ENCODE measurements at places on chromosomes 7 and 10.
A peak's percentile ranks its signal among the peaks of the same experiment; 100 is the strongest.

- H3K27me3 ChIP-seq, result no peaks in the 10 kb centered on the region
- H3K4me3 ChIP-seq, result peak overlapping the region; percentile 83
- no peak for DNase-seq
- peaks cover 18% of the 10 kb centered on the region for H3K4me1 ChIP-seq
- H3K27ac ChIP-seq, result peak overlapping the region; percentile 85
- no peaks in the 10 kb centered on the region for H3K36me3 ChIP-seq
Observed at GRCh38 chr10:5978230-5978489, 817 bp upstream of the IL15RA start.

DNA sequence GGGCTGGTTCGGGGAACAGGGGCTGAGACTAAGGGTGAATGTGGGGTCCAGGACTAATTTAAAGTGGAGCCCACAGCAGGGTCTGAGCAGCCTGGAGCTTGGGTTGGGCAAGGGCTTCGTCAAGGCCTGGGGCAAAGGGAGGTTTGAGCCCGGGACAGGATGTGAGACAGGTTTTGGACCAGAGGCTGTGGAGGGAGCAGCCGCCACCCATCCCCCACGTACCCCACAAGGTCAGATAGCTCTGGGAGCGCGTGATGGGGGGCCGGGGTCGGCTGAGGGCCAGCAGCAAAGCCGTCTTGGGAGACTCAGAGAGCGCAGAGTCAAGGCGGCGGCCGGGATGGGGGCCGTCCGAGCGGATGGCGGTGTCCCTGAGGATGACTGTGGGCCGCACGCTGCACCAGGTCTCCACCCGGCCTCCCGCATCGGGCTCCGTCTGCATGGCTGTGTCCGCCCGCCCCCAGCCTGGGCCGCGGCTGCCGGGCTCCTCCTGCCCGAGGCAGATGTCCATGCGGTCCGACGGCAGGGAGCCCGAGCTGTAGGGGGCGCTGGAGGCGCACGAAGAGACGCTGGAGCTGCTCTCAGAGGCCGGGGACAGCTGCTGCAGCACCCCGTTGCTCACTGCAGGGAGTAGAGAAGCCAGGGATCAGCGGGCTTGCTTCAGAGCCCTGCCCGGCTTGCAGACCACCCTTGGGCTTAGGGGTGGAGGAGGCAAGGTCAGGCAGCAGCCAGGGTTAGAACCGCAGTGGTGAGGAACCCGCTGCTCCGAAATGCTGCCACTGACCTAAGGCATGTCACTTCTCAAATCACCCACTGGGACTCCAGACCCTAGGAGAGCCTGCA lies 12.1 kb downstream of the PDZD7 start:
- DNase-seq, result peak; percentile 72
- H3K4me3 ChIP-seq, result peak overlapping the region; percentile 38
- no peaks in the 10 kb centered on the region for H3K27me3 ChIP-seq

DNA sequence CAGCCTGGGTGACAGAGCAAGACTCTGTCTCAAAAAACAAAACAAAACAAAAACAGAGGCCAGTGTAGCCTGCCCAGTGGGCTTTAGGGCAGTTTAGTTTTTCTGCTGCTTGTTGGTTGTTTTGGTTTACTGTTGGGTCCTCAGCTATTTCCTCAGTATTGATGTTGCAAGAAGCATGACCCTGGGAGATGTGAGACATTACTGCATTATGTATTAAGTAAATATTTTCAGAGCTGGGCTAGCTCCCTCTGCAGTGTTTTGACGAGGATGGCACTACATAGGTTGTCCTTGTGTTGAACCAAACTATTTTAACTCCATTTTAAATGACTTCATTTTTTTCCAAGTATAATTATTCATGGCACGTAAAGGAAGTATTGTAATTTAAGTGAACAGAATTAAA lies 4.8 kb downstream of the AKAP9 start:
- no peaks in the 10 kb centered on the region for H3K4me1 ChIP-seq
- no peak overlapping the region for H3K4me3 ChIP-seq
- no peaks in the 10 kb centered on the region for H3K36me3 ChIP-seq
- H3K27ac ChIP-seq, result no peak overlapping the region

- no peak for DNase-seq
- no peaks in the 10 kb centered on the region for H3K36me3 ChIP-seq
- no peaks in the 10 kb centered on the region for H3K27me3 ChIP-seq
- H3K27ac ChIP-seq, result no peak overlapping the region
Observed at GRCh38 chr7:2074691-2075090, 158.1 kb downstream of the MAD1L1 start.

DNA sequence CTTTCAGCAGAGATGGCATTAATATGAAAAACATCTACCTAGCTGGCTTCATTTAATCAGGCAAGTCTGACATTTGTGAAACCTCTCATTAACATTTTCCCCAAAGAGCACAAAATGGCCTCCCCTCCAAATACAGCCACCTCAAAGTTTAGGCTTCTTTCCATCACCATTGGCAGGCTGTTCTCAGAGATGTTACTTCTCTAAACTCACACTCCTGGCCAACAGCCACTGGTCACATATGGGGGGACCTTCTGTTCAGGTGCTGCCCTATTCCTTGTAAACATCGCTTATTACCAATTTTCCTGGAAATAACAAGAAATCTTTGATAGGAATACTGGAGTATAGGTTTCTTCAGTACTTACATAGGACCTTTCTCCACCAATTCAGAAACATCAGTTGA lies 69.5 kb downstream of the GBF1 start:
- no peak overlapping the region for H3K4me3 ChIP-seq
- H3K27ac ChIP-seq, result no peak overlapping the region
- H3K27me3 ChIP-seq, result no peaks in the 10 kb centered on the region
- peaks cover 12% of the 10 kb centered on the region for H3K4me1 ChIP-seq

DNA sequence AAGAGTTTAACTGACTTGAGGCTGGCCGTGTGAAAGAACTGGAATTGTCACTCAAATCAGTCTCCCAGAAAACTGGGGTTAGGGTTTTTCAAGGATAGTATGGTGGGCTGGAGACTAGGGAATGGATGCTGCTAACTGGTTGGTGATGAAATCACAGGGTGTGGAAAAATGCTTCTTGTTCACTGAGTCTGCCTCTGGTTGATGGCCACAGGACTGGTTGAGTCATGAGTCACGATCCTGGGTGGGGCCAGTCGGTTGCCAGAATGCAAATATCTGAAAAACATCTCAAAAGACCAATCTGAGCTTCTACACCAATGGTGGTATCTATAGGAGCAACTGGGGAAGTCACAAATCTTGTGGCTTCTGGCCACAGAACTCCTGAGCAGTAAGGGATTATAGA lies 16.3 kb upstream of the BAMBI start:
- H3K36me3 ChIP-seq, result no peaks in the 10 kb centered on the region
- no peak for DNase-seq

GRCh38 chr7:92997152-92997551 lies 120.6 kb downstream of the SAMD9 start:
- no peaks in the 10 kb centered on the region for H3K4me1 ChIP-seq
- no peak overlapping the region for H3K4me3 ChIP-seq
- no peaks in the 10 kb centered on the region for H3K27me3 ChIP-seq
- H3K27ac ChIP-seq, result no peak overlapping the region
- DNase-seq, result no peak

- no peaks in the 10 kb centered on the region for H3K27me3 ChIP-seq
- H3K4me3 ChIP-seq, result no peak overlapping the region
- H3K4me1 ChIP-seq, result peaks cover 24% of the 10 kb centered on the region
- DNase-seq, result no peak
Observed at GRCh38 chr10:102919992-102920739, 2.1 kb downstream of the CNNM2 start.

DNA sequence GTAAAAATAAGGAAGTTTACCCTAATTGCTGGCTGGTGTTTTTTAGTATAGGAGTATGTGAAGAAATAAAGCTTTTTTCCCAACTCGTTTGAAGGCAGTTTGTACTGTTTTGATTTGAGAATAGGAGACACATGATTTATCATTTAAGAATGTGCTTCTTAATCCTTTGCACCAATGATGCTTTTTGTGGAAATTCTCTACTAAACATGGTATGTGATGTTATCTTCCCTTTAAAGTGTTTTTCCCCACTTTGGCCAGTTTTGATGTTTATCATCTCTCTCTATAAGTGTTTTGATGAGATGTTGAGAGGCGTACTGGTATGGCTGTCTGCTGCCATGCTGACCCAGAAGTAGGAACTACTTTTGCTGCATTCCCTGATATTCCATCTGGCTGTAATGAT lies 85.1 kb downstream of the SUGCT start:
- H3K27me3 ChIP-seq, result no peaks in the 10 kb centered on the region
- no peaks in the 10 kb centered on the region for H3K36me3 ChIP-seq
- no peak overlapping the region for H3K4me3 ChIP-seq

DNA sequence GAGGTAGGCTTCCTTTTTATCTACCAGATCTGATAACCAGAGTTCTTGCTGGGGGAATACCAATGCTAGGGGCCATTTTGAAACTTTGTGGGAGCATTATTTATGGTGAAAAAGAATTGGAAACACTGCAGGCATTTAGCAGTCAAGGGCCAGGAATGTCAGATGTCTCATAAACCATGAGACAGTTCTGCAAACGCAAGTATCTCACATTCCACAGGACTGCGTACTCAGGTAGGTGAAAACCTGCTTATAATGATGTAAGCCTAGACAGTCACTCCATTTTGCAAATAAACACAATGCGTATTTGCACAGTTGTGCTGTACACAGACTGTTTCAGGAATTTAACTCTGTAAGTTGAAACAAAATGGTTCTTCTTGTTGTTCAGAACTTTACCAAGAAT lies 33.9 kb downstream of the ECHDC3 start:
- no peaks in the 10 kb centered on the region for H3K27me3 ChIP-seq
- H3K36me3 ChIP-seq, result no peaks in the 10 kb centered on the region
- no peak for DNase-seq
- H3K4me1 ChIP-seq, result no peaks in the 10 kb centered on the region

- no peak overlapping the region for H3K27ac ChIP-seq
- no peak overlapping the region for H3K4me3 ChIP-seq
- peaks cover 42% of the 10 kb centered on the region for H3K4me1 ChIP-seq
- no peaks in the 10 kb centered on the region for H3K27me3 ChIP-seq
- DNase-seq, result no peak
- H3K36me3 ChIP-seq, result no peaks in the 10 kb centered on the region
Observed at GRCh38 chr7:81162234-81162633, 243.4 kb upstream of the SEMA3C start.

DNA sequence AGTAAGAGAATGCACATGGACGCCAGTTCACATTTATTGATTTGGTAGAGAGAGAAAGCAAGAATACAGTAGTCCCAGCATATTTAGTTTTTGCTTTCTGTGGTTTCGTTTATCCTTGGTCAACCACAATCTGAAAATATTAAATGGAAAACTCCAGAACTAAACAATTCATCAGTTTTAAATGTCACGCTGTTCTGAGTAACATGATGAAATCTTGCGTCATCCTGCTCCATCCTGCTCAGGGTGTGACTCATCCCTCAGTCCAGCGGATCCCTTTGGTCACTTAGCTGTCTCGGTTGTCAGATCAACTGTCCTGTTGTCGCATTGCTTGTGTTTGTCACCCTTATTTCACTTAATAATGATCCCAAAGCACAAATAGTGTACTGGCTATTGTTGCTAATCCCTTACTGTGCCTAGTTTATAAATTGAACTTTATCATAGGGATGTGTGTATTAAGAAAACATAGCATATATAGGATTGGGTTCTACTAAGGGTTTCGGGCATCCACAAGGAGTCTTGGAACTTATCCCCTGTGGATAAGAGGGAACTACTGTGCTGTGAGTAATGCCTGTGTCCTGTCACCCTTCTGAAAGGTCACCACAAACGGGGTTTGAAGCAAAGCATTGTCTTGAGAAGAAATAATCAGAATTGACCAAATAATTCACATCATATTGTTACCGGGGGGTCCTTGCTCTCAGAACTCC lies 73.6 kb downstream of the OTUD1 start:
- H3K27ac ChIP-seq, result no peak overlapping the region
- no peak overlapping the region for H3K4me3 ChIP-seq
- H3K36me3 ChIP-seq, result no peaks in the 10 kb centered on the region

- peaks cover 16% of the 10 kb centered on the region for H3K4me1 ChIP-seq
- H3K4me3 ChIP-seq, result no peak overlapping the region
- no peak for DNase-seq
- no peaks in the 10 kb centered on the region for H3K36me3 ChIP-seq
Observed at GRCh38 chr7:37918526-37918925, 1.9 kb upstream of the SFRP4 start.

DNA sequence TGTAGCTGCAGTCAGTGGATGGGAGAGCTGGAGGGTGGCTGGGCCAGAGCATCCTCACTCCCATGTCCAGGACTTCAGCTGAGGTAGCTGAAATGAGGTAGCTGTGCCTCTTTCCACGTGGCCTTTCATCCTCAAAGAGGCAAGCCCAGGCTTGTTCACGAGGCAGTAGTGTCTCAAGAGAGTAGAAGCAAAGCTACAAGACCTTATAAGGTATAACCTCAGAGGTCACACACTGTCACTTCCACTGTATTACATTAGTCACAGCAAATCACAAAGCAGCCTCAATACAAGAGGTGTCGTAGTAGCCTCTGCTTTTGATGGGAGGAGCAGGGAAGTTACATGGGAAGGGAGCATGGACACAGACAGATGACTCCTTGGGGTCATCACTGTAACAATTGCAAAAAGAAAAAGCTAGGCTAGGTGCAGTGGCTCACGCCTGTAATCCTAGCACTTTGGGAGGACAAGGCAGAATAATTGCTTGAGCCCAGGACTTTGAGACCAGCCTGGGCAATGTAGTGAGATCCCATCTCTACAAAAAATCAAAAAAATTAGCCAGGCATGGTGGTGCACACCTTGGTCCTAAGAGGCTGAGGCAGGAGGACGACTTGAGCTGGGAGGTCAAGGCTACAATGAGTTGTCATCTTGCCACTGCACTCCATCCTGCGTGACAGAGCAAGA lies 97.5 kb downstream of the SKIDA1 start:
- no peak overlapping the region for H3K4me3 ChIP-seq
- peaks cover 13% of the 10 kb centered on the region for H3K4me1 ChIP-seq
- H3K27ac ChIP-seq, result no peak overlapping the region

DNA sequence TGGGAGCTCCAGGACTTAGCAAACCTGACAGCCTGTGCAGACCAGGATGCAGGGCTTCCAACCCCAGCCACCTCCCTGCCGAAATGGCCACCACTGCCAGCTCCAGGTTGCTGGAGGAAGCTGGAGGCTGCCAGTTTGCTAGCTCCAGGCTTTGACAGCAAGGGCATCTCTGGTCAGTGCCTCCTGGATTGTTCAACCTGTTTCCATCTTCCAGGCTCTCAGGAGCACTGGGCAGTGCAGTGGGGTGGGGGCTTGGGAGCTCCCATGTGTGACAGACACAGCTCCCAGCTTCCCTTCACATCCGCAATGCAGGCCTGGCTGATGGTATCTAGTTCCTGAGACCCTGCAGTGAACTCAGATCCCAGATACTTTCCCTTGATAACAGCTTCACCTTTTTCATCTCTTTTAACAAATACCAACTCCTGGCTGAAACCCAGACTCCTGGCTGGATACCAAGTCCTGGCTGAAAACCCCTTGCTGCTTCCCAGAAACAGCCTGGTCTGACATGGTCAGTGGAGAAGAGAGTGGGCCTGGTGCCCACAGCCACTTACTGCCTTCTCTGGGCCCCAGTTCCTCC lies 20.8 kb upstream of the RET start:
- H3K27me3 ChIP-seq, result peaks cover 33% of the 10 kb centered on the region
- H3K4me1 ChIP-seq, result no peaks in the 10 kb centered on the region
- H3K4me3 ChIP-seq, result no peak overlapping the region
- no peak for DNase-seq
- H3K27ac ChIP-seq, result no peak overlapping the region

DNA sequence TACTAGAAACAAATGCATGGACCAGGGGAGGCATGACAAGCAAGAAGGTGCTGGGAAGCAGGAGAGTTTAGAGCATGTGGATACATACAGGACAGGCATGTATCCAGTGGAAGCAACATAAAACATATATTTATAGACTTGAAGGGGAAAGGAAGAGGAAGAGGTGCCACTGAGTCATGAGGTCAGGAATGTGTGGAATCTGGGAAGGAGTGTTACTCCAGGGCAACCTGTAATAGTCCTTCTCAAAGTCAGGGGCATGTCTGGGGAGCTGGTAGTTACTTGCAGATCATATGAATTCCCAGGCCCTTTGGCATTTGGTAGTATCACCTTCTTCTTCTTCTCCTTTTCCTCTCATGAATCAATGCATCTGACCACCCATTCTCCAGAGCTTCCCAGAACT lies 246.6 kb downstream of the XPNPEP1 start:
- peaks cover 11% of the 10 kb centered on the region for H3K4me1 ChIP-seq
- no peak overlapping the region for H3K4me3 ChIP-seq
- H3K36me3 ChIP-seq, result no peaks in the 10 kb centered on the region
